ENCODE measurements at places on chromosomes 2 and 18.

GRCh38 chr2:162188451-162188850, 36.4 kb upstream of the GCG start:
- DNase-seq: no peak

- no peak for DNase-seq
These were observed 96.6 kb downstream of the PLB1 start for GRCh38 chr2:28592481-28592880.

DNA sequence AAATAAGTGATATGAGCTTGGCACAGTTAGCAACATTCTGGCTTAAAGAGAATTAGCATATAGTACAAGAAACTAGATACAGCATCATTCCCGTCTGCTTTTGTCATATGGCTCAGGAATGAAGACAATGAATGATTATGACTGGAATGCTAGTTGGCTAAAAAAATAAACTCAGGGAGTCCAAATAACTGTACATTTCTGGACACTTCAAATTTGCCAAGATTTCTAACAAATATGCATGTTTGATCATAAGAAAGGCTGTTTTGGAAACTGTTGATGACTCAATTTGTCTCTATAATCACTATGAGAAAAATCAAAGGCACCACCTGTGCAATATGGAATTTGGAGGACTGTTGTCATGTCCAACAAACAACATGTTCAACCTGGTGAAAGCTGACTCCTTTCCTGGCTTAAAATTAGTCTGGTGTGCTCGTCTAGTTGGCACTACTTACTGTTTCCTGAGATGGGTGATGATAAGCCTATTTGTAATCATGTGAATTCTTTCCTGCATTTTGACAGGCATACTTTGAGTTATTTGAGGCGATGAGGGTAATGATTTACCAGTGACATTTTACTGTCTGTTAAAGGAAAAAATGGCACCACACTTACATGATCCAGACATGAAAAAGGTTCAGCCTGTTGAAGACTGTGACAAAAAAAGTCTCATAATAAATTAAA, 133.9 kb upstream of the CDH20 start:
- no peak for DNase-seq

- no peak for DNase-seq
These were observed 194.5 kb downstream of the EPHA4 start for GRCh38 chr2:221377597-221377996.

- no peak for DNase-seq
These were observed 40.8 kb upstream of the ANKRD62 start for GRCh38 chr18:12052866-12053265.

DNA sequence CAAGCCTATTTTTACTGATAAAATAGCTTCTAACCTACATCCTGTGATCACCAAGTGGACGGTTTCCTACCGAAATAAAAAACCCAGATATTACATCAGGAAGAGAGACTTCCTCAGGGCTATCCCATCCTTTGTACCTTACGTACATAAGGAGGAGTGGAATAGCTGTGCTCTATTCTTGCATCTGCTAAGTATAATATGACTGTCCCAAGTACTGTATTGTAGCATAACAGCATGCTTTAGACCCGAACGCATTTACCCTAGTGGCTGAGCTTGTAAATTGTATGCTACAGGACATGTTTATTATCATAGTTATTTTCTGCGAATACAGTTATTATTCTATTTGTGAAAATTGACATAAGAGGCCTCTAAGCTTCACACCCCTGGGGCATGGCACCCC, 302.4 kb downstream of the CLIP4 start:
- no peak for DNase-seq

DNA sequence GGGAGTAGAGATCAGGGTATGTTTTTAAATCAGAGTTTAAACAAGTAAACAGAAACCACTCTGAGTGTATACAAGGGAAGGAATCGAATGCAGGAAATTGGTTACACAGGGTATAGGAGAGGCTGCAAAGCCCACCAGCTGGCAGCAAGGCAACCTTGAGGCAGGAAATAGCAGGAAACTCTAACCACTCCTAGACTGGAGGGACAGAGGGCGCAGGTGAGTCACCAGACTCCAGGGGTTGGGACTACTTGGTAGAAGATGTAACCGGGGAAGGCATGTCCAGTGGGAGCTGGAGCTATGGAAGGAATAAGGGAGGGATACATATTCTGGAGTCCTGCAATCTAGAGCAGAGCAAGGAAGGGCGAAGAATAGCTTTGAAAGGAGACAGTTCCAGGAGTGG, 152.3 kb downstream of the MEIS1 start:
- DNase-seq: no peak

DNA sequence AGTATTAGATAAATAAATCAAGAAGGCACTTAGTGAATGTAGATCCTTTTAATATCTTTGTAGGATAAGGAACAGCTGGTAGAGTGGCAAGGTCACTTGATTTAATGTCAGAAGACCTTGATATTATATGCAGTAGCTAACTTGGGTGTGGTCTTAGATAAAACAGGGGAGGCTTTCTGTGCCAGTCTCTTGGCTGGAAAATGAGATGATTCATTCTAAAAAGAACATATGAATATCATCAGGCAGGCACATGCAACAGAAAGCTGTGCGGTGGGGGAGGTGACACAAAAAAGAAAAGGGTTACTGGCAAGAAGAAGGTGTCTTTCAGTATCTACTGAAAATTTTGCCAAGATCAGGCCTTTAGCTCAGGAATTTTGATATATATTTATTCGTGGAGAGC, 931.7 kb upstream of the CELF4 start:
- no peak for DNase-seq

DNA sequence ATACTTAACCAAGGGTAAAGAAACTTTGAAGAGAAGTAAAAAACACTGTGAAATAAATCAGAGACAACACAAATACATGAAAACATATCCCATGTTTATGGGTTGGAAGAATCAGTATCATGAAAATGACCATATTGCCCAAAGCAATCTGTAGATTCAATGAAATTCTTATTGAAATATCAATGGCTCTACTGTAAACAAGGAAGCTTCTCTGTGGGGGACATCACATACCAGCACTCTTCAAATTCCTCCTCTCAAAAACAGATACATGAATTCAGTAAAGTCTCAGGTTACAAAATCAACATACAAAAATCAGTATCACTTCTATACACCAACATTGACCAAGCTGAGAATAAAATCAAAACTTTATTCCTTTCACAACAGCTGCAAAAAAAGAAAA, 63.5 kb upstream of the CNTNAP5 start:
- DNase-seq: no peak

DNA sequence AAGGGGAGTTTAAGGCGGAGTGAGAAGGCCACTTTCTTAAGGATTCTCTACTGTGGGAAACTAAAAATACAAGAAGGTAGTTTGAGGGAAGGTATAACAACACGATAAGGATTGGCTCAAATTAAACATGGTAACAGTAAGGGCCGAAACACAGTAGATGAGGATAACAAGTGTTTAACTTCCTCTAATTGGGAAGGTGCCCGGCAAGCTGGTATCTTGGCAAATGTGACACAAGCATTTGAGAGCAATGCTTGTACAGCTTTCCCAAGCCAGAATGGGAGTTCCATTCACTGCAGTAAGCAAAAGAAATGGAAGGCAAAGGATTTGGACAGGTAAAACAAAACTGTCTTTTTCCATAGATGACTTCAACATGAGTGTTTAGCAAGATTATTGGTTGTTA, 19.8 kb downstream of the USP40 start:
- DNase-seq: no peak

GRCh38 chr2:221283896-221284545, 288.1 kb downstream of the EPHA4 start:
- no peak for DNase-seq

GRCh38 chr18:21452276-21452780, 148.2 kb downstream of the ESCO1 start:
- DNase-seq: no peak

GRCh38 chr18:55405475-55405874, 182.5 kb downstream of the TCF4 start:
- no peak for DNase-seq

DNA sequence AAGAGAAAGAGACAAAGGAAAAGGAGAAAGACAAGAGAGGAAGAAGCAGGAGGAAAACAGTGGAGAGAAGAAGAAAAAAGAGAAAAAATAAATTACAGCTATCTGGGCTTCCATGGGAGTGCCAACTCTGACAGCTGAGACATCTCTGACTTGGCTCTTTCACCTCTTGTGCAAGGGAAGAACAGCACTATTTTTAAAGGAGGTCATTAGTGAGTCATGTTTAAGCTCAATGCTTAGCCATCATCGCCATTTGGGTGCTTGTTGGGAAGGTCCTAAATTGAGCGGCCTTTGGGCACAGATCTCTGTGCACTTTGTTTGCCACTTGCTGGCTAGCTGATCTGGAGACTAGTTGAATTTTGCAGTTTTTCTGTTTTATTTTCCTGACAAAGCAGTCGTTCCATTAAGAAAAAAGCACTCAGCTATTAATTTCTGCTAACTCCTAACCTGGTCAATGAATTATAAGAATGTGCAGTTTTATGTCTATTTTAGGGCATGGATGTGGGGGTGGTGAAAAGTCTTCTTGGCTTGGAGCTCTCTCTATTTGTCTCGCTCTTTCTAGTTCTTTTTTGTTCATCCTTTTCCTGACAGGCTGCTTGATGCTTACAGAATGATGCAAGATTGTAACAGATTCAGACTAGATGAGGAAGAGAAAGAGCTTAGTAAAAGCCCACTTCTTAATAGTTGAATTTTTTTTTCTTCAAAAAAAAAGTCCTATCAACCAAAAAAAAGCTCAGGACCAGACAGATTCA, 231.5 kb downstream of the SLC8A1 start:
- no peak for DNase-seq

DNA sequence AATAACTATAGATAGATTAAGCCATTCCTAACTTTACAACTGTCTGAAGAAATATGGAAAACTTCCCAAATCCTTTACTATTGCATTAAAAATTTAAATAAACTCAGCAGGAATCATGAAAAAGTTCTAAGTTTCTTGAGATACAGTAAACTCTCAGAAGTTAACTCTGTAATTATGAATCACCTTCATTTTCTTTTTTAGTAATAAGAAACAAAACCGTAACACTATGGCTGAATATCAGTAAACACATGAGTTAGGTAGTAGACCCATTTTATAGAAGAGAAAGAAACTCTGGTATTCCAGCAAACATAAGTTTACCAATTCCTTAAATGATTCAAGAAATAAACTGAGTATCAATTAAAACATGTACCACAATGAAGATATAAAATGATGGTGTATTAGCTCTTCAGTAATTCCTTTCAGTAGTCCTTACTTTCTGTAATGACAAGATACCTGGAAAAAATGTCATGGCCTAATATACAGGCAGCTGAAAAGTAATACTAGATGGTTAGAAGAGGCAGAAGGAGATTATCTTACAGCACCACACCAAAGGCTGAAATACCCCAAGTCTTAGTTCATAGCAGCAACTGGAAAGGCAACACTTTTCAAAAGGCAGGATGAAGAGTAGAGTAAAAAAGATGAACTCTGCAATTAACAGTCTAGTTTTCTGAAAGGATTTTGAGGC, 11.5 kb downstream of the TRIP12 start:
- DNase-seq: no peak

DNA sequence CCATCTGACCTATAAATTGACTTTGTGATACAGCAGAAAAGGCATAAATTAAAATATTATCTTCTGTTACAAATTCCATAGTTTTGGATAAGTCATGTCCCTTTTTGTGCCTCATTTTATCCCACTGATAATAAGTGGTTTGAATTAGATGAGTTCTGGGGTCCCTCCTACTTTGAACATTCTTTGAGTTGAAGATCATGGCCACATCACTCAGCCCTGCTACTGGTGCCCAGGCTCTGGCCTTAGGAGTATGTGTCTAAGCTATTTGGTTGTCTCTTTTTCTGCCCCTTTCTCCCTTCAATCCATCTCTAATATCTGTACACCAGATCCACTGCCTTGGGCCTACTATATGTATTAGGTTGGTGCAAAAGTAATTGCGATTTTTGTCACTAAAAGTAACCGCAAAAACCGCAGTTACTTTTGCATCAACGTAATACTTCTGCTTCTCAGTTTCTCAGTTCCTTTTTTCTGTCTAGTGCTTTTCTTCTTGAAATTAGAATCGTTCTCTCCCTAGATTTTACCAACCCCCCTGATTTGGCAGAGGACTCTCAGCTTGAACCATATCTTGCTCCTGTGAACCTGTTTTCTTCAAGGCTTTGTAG, 362.5 kb upstream of the TNP1 start:
- DNase-seq: no peak

GRCh38 chr18:3604498-3605408, 154.8 kb downstream of the TGIF1 start:
- DNase-seq: no peak

DNA sequence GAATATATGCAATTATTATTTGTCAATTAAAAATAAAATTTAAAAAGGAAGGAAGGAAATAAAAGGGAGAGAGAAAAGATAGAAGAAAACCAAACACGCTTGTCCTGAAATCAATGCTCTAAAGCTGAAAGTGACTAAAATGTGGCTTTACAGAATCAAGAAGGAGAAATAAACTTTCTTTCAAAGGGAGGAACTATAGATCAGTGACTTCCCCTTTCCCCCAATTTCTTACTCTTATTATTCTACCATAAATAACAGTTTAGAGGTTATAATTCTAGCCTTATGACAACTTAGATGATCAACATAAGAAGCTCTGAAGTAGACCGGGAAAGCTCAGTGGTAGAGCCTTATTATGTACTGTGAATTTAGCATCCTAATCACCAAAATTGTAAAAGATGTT, 122.5 kb downstream of the ARHGAP15 start:
- no peak for DNase-seq

- no peak for DNase-seq
These were observed 101.4 kb downstream of the CAMKMT start for GRCh38 chr2:44462934-44463849.

DNA sequence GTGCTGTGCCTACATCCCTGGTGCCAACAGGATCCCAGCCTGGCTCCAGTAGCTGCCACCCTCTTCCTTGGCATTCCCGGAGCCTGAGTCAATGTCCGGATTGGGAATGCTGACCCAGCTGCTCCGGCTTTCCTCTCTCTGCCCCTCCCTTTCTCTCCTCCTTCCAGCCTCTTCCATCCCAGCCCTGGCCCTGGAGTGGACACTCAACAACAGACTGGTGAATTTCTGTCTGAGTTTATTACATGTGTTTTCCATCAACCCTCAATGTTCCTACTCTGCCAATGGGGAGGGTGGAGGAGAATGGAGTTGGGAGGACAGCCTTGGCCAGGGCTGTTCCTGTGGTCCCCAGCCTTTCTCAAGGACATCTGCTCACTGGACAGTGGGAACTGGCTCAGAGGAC, 917 bp upstream of the PRKAG3 start:
- DNase-seq: no peak

DNA sequence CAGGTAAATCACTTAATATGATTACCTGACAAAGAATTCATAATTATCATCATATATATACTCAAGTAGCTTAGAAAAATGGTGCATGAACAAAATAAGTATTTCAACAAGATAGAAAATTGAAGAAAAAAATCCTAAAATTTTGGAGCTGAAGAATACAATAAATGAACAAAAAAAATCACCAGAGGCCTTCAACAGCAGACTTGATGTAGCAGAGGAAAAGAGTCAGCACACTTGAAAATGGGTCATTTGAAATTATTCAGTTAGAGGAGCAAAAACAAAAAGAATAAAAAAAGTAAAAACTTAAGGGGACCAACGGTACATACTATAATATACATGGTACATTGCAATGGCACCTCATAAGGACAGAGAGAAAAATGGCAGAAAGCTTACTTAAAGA, 40.2 kb upstream of the CD226 start:
- no peak for DNase-seq

GRCh38 chr2:102286041-102286440, 25.3 kb upstream of the IL1RL1 start:
- DNase-seq: no peak

- DNase-seq: no peak
These were observed 10.5 kb downstream of the GLI2 start for GRCh38 chr2:120746144-120746543.

GRCh38 chr18:13606604-13607254, 119.6 kb downstream of the FAM210A start:
- DNase-seq: no peak
